Substantia nigra (tissue), 51 donors: ENCODE measurements at places on chromosomes 7 and 10.

DNA sequence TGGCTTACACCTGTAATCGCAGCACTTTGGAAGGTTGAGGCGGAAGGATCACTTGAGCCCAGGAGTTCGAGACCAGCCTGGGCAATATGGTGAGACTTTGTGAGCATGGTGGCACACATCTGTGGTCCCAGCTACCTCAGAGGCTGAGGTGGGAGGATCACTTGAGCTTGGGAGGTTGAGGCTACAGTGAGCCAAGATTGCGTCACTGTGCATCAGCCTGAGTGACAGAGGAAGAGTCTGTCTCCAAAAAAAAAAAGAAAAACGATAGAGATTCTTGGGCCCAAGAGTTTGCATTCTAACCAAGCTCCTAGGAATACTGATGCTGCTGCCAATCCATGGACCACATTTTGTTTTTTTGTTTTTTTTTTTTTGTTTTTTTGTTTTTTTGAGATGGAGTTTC lies 12.1 kb downstream of the MYOZ1 start:
- no peak for DNase-seq

- DNase-seq, result no peak
Observed at GRCh38 chr10:87659571-87660483, at the start of gene PAPSS2. TSS of gene PAPSS2 (plus strand) at chr10:87659878. CDS start at chr10:87659982, 104 bp downstream.

DNA sequence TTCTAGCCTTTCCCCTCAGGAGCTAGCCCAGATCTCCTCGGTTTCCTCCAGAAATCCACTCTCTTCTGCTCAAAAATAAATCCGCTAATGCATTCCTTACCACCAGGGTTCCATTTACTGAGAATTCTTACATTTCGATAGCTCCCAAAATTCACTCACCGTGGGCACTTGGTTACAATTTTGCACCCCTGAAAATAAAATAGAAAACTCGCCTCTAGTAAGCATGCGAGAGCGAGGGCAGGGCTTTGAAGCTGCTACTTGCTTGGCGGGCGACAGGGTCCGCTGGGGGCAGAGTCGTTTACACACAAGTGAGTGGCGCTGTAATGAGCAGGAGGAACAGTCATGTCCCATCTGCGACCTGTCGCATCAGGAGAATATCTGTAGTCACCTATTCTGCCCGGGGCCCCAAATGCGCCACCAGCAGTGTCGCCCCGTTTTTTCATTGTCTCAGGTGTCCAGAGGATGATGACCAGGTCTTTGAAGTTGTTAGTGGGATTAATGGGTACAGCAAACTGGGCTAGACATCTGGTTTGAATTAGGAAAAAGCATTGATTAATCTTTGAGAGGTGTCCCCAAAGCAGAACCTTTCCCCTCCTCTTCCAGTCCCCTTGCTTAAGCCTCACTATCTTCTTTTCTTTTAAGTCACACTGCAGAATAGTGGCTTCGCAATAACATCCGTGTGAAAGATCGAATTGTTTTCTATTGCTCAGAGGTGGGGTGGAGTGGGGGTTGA lies 1.2 kb upstream of the MEOX2 start:
- DNase-seq, result no peak

- no peak for DNase-seq
Observed at GRCh38 chr10:62643606-62644587, 160.6 kb upstream of the ADO start.
